Inflammatory macrophage (primary cell): ENCODE measurements at places on chromosomes 16 and 17.

- DNase-seq: peak; percentile 59
These were observed 13.7 kb downstream of the MYO15B start for GRCh38 chr17:75601057-75601987.

- DNase-seq: peak; percentile 62
These were observed 9.1 kb upstream of the CEP295NL start for GRCh38 chr17:78912082-78912481.

DNA sequence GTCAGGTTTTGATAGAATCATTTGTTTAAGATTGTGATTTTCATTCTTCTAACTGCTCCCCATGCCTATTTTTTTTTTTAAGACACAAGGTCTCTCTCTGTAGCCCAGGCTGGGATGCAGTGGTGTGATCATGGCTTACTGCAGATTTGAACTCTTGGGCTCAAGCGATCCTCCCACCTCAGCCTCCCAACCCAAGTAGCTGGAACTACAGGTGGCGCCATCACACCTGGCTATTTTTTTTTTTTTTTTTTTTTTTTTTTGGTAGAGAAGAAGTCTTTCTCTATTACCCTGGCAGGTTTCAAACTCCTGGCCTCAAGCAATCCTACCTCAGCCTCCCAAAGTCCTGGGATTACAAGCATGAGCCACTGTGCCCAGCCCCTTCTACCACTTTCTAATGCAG, 223.3 kb downstream of the CBLN1 start:
- no peak for DNase-seq

GRCh38 chr16:72896485-72897118, 151.3 kb downstream of the ZFHX3 start:
- no peak for DNase-seq

DNA sequence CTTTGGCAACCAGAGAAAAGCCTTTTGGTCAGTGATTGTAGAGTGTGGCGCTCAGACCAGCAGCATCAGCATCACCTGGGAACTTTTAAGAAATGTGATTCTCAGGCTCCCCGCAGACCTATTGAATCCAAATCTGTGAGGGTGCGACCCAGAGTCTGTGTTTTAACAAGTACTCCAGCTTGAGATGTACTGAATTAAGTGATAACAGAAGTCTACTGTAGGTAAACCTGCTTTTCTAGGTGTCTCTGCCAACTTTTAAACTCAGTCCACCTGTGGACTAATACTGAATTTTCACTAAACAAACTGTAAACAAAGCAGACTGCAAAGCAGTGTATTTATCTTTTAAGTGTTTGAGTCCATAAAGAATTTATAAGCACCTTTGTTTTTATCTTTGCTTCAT, 43.6 kb downstream of the NUP93 start:
- no peak for DNase-seq

DNA sequence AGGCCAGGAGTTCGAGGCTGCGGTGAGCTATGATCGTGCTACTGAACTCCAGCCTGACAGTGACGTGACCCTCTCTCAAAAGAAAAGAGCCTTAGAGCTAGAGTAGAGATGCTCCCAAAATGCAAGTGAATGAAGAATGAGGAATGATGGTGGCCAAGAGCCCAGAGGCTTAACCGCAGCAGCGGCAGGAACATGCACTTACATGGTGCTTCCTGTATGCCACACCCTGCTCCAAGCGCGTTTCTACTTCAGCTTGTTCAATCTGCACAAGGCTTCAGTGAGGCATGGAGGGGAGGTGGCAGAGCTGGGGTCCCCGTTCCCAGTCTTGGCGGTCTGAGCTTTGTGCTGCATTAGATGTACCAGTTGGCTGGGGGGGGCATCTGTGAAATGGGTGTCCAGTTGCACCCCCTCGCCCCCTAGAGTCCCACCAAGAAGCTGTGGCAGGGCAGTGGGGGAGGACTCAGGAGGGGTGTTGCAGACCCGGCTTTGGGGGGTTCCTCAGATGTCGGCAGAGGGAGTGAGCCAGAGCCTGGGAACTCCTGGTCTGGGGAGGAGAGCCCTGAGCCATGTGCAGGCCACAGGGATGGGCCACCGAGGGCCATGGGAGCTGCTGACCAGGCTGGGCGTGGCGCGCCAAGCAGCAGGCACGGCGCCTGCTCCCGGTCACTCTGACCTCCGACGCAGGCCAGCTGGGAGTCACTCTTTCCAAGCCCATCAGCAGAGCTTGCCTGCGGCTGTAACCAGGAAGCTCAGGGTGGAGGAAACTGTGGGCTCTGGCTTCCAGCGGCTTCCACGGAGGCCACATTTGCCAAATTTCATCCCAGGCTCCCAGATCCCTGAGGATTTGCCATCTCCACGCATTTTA, 260.1 kb downstream of the PARN start:
- DNase-seq: no peak

DNA sequence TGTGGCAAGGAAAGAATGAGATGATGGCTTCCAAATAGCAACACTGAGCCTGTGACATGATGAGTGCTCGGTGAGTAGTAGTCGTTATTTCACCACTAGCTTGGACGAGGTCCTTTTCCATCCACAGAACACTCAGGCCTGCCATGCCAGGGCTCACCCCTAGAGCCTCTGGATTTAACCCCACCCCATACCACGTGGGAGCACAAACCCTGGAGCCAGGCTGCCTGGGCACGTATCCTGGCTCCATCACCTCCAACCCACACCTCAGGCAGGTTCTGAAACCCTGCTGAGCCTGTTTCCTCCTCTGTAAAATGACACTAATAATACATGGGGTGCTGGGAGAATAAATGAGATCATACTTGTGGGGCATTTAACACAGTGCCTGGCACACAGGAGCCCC, 192.4 kb downstream of the KATNIP start:
- DNase-seq: no peak

DNA sequence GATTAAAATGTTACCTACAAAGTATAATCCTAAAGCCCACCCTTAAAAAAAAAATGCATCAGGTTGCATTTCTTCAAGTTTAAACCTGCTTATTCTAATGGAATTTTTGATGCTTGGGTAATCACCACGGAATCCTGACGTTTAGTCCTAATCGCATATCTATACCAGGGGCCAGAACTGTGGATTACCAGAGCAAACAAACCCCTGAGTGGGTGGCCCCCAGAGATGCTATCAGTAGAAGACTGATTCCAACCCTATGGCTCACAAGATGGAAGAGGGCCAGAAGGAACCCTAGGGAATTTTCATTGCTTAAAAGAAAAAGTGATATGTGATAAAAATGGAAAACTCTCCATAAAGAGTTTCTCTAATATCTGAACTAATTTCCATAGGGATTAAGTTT, 152.2 kb upstream of the NOG start:
- DNase-seq: no peak

GRCh38 chr17:77403854-77404253, 263.1 kb downstream of the SEC14L1 start:
- DNase-seq: no peak

- no peak for DNase-seq
These were observed 17.0 kb downstream of the HS3ST3A1 start for GRCh38 chr17:13584701-13585080.

DNA sequence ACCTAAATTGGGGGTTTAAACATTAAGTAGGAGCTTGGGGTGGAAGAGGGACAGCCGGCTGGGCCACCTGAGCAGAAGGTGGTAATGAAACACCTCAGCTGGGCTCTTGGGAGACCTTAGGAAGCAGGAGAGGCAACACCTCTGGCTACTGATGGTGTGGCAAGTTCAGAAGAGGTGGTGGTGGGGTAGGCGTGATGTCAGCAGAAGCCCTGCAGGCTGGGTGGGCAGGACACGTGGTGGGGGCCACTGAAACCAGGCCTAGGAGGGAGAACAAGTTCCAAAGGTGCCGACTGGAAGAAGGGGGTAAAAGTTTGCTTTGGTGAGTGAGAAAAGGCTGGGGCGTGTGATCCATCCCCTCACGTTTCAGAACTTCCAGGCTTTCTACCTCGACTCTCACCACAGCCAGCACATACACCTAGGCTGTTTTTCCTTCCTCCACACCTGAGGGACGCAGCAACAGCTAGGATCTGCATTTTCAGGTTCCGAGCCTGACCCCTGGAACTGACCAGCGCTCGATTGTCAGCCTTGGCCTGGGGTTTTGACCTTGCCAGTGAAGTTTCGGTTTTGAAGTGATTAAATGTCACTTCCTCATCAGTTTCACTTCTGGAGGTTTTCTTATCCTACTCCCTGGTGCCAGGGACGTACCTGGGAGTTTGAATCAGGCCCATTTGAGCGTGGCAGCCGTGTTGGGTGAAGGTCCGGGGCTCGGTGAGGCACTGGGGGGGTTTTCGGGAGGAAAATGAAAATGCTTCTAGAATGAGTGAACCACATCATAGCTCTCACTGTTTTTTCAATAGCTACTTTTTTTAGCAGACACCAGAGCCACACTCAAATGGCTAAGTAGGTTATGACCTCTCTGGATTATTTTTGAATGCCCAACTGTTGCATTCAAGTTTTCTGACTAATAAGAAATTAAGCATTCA, 10.0 kb downstream of the SNN start:
- DNase-seq: no peak

DNA sequence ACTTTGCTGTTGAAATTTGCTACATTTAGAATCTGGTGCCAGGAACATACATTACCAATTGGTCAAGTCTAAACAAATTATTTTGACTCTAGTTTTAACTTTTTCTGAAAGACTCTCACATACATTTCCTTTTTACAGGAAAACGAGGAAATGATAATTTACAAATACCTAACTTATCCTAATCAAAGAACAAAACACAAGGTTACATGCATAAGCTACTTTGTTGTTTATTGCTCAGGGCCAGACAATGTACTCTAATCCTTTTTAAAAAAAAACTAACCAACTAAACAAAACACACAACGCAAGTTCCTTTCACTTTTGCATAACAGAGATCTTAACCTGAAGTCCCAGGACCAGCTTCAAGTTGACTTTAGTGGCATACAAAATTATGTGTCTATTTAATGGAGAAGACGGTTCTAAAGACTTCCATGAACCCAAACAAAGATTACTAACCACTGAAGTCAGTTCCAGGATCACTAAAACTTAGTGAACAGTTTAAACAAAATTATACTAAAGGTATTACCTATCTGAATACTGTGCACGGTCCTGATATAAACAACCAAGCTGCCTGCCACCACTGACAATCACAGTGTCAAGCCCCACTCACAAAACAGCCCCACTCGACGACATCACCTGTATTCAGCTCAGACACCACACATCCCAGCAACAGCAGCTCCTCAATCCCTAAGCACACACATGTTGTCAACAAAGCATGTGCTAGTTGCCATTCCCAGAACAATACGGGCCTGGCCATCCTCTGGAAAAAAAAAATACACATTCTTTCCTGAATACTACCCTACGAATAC, 1.9 kb downstream of the ZNF652 start:
- DNase-seq: no peak

GRCh38 chr16:72959301-72959996, 88.5 kb downstream of the ZFHX3 start:
- DNase-seq: no peak

DNA sequence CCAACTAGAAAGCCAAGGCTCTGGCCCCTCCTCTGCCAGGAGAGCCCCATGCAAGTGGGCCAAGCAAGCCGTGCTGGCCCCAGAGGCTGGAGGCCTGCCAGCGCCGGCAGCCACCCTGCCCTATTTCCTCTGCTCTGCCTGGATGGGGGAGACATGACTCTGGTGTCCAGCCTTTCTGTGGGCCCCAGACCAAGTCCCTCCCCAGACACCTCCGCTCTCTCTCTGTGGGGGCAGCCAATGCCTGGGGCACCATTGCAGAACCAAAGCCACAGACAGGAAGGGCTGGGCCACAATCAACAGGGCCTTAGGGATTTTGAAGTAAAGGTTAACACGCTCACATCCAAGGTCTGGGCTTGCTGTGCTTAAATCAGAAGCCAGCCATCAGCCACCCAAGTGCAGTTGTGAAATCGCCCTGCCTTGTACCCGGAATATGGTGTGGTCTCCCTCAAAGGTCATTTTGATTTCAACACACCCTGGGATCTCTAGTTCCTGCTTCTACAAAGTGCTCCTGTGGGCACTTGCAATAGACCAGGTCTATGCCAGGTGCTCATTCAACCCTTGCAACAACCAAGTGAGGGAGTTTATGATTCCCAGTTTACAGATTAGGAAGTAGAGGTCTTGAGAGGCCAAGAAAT, 63.5 kb upstream of the TEX2 start:
- DNase-seq: peak; percentile 96

- DNase-seq: no peak
These were observed 488 bp upstream of the HAP1 start for GRCh38 chr17:41734949-41735313.

DNA sequence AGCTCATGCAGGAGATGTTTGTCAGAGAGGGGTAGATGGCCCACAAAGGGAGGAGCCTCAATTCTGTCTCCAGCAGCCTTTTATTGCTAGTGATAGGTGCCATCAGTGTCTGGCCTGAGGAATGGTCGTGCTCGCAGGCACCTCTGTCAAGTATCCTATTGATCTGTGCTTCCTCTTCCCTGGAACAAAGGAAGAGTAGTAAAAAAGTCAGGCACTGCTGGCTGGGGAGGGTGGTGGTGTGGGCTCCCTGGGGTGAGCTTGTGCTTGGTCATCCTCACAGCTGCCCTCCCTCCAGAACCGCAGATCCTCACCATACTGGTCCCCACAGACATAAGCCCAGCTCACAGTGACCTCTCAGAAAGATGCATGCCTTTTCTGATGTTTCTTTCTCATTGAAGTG, 15.0 kb upstream of the SALL1 start:
- no peak for DNase-seq

GRCh38 chr17:37318931-37319594, 56.7 kb upstream of the C17orf78 start:
- DNase-seq: peak; percentile 68

DNA sequence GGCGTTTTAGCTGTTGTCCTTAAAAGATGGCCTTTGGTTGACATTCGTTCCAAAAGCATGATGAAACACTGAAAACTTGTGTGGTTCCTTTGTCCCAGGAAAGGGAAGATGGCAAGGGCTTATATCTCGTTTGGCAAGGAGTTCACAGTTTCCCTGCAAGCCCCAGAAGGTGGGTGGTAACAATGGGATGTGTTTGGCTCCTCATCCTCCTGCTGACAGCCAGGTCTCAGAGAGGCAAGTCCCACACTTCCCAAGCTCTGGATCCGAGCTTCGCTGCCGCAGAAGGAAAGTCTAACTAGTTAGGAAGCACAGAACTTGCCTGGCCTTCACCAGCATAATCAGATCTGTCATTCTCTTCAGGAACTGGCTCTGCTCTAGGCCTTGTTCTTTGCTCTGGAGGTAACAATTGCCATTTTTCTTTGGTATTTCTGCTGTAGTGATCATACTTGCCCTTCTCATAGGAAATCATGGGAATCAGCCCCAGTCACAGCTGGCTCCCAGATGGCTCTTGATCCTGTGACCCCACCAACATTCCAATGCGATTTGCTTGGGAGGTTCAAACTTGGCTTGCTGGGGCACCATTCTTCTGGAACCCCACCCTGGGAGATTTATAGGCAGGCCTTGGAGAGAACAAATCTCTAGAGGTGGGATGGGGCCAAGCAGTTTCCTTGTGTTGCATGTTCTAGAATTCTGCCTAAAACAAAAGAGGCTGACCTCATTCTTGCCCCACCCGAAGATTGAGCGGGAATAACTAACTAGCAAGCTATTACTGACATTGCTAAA, 17.9 kb downstream of the KPNA2 start:
- no peak for DNase-seq
